Stimulated activated CD8-positive, alpha-beta memory T cell treated with anti-CD3 and anti-CD28 coated beads, Interleukin-4, amount 100 ng/mL, for 1 hour (primary cell): ENCODE measurements at places on chromosomes 1 and 21.

- no peak for DNase-seq
Measured at GRCh38 chr1:156384007-156384406, 15.0 kb downstream of the RHBG start.

DNA sequence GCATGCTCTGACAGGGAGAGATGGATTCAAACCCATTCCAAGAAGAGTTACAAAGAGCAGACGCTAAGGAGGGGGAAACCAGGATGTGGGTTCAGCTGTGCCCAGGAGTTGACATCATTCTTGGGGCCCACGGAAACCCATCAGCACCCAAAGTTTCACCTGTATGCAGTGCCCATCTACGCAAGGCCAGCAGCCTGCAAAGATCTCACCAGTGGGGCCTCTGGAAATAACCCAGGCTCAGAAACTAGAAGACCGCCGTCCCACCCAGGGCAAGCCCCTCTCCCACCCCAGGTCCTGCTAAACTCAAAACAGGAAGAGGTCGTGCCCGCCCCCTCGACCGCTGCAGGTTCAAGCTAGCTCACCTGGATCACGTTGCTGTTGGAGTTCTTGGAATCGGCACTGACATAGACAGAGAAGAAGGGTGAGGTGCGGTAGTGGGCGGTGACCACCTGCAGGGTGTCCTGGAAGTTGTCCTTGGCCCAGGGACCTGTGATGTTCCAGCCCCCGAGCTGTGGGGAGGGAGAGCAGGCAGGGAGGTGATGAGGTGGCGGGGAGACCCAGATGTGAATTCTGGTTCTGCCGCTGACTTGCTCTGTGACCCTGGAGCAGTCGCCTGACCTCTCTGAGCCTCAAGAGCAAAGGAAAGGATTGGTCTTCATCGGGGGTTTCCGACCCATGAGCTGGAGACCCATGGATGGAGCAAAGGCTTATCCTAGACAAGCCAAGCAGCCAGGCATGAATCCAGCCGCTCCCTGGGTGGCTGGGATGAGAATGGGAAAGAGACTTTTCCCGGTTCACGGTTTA, 31.7 kb downstream of the ECE1 start:
- no peak for DNase-seq

DNA sequence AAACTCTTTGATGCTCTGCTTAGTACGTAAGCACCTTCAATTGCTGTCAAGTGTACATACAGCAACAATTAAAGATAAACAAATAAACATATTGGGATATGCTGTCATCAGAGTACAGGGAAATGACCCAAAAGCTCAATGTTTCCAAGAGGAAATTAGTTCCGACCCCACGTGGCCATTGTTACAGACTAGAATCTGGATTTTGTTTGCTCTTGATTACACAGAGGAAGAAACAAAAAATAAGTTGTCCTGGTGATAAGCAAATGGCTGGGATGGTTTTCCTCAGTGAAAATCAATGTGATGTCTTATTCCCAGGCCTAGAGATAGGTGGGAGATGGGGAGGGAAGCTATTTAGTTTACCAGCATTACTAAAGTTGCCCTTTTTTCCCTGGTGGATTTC, 113.0 kb upstream of the UBE2U start:
- DNase-seq: no peak

GRCh38 chr21:19535356-19535755, 1131.8 kb upstream of the TMPRSS15 start:
- DNase-seq: no peak

GRCh38 chr1:53893999-53894636, at the start of gene DIO1:
Gene DIO1, plus strand, starts transcription at chr1:53894187. Its CDS starts 24 bp downstream, at chr1:53894211.
- no peak for DNase-seq

DNA sequence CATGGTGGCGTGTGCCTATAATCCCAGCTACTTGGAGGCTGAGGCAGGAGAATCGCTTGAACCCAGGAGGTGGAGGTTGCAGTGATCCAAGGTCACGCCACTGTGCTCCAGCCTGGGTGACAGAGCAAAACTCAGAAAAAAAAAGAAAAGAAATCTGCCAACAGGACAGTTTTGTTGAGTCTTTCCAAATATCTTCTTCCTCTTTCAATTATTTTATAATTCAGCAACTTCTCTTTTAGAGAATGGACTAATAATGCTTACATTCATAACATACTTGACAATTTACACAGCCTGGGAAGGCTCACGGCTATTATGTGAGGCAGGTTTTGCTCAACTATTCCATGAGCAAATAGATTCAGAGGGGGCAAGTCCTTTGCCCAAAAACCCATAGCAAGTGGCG, 18.1 kb downstream of the CNR2 start:
- no peak for DNase-seq

DNA sequence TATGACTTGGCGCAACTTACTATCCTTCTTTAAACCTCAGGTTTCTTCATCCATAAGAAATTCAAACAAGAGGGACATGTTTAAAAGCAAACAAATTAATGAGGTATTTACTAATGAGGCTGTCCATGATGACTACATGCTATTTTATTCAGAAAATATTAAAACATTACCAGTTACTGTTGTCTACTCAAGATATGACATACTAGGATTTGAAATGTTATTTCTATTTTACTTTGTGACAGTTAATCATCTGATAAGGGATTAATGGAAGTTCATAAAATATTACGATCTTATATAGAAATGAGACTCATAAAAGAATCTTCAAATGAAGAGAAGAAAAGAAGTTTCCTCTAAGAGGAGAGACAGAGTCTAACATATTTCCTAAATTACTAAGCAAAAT, 80.1 kb downstream of the SPATA6 start:
- DNase-seq: no peak

DNA sequence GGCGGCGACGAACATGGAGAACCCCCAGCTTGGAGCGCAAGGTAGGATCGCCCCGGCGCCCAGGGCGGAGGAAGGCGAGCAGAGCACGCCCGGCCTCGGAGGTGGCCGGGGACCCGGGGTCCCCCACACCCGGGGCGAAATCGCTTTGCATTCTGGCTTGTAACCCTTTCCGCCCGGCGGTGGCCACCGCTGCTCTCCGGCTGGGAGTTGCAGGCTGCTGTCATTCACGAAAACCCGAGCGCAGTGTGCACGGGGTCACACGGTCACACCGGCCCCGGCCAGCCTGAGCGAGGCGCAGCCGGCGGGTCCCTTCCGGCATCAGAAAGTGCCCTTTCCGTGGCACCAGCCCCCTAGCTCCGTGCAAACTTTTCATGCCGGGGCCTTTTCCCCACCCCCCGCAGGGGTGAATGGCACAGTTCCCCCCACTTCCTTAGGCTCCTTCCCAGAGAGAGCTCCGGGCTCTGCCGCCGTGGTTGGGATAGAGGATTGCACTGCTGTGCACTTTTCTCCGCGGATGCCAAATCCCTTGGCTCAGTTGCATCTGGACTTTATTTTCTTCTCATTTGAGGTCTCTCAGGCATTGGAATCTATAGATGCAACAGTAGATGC, 802 bp downstream of the KAZN start:
- no peak for DNase-seq

GRCh38 chr1:244792188-244792850, 43.1 kb upstream of the COX20 start:
- DNase-seq: no peak

GRCh38 chr1:203149188-203149840, 21.8 kb downstream of the ADORA1 start:
- DNase-seq: no peak

DNA sequence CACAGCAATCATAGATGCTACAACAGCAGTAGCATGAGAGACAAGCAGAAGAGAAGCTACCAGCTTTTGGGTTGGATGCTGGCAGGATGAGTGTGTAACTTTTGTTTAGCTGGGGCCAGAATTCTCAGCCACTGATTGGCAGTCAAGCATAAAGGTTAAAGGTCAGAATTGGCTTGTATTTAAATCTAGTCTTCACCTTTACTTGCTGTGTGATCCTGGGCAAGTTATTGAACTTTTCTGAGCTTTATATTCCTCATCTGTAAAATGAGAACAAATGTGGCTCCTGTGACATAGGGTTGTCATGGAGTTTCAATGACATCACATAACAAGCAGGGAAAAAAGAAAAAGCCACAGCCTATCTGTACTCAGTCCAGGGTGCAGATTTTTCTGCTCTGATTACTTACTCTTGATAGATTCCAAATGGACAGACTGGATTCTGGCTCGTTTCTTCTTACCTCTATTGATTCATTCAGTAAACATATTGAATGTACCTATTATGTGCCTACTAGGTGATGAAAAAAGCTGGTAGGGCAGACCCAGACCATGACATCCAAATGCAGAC, 2.8 kb upstream of the AZIN2 start:
- DNase-seq: no peak

GRCh38 chr1:32339363-32339978, 3.4 kb upstream of the MARCKSL1 start:
- DNase-seq: no peak

- no peak for DNase-seq
Measured at GRCh38 chr1:111212634-111213335, 12.3 kb upstream of the DENND2D start.

GRCh38 chr21:25307489-25307888, 299.8 kb downstream of the MRPL39 start:
- DNase-seq: no peak

DNA sequence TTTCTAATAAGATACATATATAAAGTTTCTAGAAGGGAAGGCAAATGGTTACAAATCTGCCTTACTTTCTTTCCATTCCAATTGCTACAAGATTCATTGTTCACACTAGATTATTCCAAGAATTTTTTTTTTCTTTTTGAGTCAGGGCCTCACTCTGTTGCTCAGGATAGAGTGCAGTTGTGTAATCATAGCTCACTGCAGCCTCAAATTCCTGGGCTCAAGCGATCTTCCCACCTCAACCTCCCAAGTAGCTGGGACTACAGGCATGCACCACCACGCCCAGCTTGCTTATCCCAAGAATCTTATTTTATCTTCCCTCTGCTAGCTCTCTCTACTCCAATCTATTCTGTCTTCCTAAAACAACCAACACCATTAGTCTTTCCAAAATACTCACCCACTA, 81.8 kb downstream of the KIAA0319L start:
- DNase-seq: no peak

DNA sequence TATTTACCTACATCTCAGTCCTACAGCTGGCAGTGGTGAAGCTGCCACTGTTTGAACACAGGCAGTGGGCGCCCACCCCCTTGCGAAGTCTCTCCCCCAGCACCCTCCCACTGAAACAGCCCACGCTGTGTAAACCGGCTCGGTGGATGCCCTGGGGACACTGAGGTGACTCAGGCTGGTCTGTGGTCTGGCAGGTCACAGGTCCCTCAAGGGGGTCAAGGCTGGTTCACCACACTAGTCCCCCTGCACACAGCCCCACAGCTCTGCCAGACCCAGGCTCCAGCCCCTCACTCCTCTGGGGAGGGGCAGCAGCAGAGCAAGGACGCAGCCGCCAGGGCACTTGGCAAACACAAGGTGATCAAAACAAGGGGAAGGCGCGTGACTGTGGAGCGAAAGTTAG, 7.6 kb downstream of the CHD5 start:
- DNase-seq: no peak

DNA sequence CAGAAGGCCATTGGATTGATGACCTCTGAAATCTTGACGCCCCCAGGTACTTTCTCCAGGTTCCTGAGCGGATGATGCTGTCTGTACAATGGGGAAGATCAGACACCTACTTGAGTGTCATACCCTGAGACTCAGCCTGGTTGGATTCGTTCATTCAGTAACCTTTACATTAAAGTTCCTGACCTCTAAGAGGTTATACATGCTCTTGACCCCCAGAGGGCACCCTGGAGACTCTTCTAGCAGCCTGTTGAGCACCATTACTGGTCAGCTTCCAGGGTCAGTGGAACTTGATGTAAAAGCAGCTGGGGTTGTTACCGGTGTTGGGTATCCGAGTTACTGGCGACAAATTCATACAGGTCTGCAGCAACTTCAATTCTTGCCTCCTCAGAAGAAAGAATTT, 114.3 kb upstream of the ZNF678 start:
- DNase-seq: no peak

DNA sequence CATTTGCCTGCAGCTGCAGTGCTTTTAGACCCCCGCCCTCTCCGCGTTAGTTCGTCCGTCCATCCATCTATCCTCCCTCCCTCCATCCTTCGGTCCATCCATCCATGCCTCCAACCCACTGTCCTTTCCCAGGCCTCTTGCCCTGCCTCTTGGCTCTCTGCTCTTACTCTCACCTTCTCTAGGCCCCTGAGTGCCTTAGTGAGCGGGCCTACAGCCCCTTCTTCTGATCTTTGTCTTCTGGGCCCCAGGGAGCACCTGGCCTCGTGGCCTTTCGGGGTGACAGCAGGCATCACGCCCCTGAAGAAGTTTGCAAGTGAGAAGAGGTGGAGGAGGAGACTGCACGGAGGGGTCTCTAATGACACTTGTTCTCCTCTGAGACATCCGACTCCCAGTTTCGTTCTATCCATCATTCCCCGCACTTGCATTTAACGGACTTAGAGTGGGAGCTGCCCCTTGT, 842 bp downstream of the ATXN7L2 start:
- no peak for DNase-seq

GRCh38 chr1:67166196-67166595, at the start of gene IL23R:
Gene IL23R, plus strand, starts transcription at chr1:67166454. Its CDS starts 1,667 bp downstream, at chr1:67168121.
- no peak for DNase-seq

DNA sequence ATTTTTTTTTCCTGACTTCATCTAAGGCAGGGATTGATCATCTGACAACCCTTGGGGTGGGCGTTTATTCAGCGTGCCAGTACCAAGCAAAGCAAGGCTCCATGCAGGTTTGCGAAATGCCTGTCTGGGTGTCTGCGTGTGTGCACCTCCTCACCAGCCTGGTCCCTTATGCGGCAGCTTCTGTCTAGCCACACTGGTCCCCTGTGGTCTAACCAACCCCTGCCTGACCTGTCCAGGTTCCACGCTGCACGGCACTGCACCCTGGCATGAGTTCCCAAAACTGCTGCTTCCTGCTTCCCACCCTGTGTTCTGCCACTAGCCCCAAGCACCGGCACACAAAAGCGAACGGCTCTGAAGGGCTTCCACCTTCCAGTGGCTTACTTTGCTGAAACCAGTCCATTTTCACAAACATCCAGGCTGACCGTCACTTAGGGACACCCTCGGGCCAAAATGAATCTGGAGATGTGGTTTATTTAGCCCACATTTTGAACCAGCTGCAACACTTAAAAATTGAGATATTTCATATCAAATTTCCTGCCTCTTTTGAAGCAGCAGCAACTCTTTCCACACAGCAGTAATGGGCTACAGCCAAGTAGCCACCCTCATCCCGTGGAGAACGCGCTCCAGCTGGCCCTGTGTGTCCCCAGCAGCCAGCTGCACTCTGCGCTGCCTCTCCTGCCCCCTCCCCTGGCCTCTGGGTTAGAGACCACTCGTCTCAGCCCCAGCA, 55.7 kb downstream of the HLCS start:
- DNase-seq: no peak

GRCh38 chr1:221263831-221264767, 384.9 kb downstream of the HLX start:
- DNase-seq: no peak

DNA sequence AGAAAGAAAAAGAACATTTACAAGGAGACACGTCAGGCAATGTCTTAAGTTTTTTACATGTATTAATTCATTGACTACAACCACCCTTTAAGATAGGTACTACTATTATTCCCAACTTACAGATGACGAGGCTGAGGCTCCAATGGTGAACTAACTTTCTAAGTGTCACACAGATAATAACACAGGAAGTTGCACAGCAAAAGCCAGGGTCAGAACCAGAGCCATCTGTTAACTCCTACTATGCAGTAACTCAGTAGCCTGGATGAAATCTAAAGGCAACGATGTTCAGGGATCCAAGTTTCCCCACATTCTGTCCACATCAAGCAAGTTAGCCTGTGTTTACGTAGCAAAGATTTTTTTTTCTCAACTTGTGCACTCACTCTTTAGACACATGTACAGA, 371.7 kb downstream of the PTPRC start:
- no peak for DNase-seq

GRCh38 chr1:23555986-23556634, 3.2 kb downstream of the ID3 start:
- no peak for DNase-seq
